ENCODE measurements at places on chromosomes 13 and 19.

GRCh38 chr19:51009061-51009891, 7.9 kb upstream of the KLK8 start:
- no peak for DNase-seq

- DNase-seq, result no peak
Observed at GRCh38 chr19:10115392-10116084, 4.0 kb downstream of the P2RY11 start.

GRCh38 chr19:39375929-39376328, 15.0 kb downstream of the PAF1 start:
- no peak for DNase-seq

DNA sequence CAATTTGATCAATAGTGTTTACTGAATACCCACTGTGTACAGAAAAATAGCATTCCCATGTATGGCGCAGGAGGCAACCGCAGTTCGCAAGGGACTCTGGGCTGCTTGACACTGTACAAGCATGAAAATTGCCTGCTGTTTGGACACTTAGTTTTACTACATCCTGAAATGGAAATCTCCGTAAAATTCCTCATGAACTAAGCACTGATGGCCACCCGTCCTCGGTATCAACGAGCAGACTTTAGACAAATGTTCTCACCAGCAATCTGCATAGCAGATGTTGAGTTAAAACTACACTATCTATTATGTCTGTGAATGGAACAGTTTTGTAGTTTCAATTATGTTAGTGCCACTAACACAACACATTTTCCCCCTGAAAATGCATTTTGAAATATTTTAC, 294.7 kb downstream of the DCLK1 start:
- DNase-seq, result no peak
